ENCODE measurements at places on chromosomes 2 and 18.

GRCh38 chr2:42725657-42726056 lies 38.3 kb downstream of the OXER1 start:
- no peak for DNase-seq

- DNase-seq: no peak
Observed at GRCh38 chr2:128329607-128330006, 10.9 kb upstream of the HS6ST1 start.

GRCh38 chr2:96407041-96407918 lies 71.7 kb downstream of the NCAPH start:
- peak; percentile 55 for DNase-seq

DNA sequence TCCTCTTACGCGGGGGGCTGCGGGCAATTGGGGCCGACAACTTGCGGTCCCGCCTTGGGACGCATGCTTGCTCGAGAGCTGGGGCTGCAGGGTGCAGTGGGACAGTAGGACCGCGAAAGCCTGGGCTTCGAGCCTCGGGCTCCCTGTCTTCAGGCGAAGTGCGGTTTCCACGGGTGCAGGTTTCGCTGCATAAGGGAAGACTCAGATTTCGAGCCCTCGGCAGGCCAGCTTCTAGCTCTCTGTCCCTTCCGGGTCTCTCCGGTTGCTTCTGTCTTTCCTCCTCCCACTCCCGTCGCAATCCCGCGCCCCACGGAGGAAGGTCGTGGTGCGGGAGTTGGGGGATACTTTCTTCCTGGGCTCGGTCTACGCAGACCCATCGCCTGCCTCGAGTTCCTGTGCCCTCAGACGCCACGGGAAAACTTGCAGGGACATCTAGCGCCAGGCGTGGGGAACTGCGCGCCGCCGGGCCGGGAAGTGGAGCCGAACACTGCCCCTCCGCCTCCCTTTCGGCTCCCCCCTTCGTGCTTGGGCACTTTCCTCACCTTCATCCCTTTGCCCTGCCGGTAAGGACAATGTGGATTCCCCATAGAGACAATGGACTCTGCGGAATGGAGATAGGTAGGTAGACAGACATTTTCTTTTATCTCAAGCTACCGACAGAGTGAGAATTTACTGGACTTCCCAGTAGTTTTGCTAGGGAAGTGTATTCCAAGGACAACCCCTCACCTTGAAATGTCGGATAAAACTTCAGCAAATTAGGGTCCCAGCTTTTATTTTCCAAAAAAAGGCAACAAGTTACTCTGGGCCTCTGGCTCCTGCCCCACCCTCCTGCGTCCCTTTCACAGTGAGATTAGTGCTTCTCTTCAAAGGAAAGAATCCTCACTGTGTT lies 4.2 kb upstream of the HOXD13 start:
- DNase-seq: no peak

DNA sequence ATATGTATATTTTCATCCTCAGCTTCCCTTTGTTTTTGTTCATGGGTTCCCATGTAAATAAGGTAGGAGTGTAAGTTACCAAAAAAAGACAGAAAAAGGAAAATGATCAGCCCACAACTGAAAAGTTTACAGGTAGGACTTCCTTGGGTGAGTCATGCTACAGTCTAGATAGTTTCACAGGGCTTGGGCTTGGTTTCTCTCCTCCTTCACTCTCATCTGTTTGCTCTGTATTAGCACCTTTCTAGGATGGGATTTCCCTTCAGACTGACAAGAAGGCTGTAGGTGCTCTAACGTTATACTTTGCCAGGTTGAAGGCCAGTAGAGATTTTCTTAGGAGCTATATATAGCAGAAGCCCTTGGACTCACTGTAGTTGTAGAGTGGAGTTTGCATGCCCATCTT lies 57.9 kb downstream of the FAM171B start:
- no peak for DNase-seq

- no peak for DNase-seq
Observed at GRCh38 chr2:69863298-69863697, 30.5 kb upstream of the SNRNP27 start.

DNA sequence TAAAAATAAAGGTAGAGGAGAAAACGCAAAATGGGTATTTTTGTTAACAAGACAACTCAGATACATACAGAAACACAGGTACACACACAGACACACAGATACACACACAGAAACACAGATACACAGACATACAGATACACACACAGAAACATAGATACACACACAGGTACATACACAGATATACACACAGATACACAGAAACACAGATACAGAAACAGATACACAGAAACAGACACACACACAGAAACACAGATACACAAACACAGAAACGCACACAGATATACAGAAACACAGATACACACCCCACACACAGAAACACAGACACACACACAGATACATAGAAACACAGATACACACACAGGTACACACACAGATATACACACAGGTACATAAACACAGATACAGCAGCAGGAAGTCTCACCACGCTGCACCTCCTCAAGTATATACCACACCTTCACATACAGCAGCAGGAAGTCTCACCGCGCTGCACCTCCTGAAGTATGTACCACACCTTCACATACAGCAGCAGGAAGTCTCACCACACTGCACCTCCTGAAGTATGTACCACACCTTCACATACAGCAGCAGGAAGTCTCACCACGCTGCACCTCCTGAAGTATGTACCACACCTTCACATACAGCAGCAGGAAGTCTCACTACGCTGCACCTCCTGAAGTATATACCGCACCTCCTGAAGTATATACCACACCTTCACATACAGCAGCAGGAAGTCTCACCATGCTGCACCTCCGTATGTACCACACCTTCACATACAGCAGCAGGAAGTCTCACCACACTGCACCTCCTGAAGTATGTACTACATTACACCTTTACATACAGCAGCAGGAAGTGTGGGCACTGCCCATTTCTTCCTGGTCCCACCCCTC lies 250.5 kb downstream of the HDAC4 start:
- DNase-seq: no peak

DNA sequence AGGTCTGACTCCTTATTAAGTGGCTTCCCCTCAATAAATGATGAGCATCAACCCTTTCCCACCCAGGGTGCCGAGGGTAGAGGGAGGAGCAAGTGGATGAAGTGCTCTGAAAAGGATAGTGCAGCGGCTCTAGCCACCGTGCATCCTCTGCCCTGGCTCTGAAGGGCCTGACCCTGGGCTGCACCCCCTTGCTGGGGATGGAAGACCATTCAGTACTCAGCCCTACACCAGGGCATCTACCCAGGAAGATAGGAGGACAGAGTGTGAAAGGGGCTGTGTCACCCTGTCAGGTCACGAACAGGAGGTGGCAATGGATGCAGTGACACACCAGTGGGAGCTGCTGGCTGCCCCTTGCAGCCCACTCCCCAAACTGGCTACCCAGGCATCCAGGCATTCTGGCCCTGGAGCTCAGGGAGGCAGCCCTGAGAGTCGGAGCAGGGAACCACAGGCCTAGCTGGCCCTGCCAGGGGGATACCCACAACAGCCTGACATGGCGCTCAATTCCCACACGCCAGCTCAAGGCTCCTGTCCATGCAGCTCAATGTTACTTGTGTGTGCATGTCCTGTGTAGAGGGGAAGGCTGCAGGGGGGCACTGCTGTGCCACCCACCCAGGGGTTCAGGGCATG lies 7.6 kb downstream of the ACTR1B start:
- no peak for DNase-seq

DNA sequence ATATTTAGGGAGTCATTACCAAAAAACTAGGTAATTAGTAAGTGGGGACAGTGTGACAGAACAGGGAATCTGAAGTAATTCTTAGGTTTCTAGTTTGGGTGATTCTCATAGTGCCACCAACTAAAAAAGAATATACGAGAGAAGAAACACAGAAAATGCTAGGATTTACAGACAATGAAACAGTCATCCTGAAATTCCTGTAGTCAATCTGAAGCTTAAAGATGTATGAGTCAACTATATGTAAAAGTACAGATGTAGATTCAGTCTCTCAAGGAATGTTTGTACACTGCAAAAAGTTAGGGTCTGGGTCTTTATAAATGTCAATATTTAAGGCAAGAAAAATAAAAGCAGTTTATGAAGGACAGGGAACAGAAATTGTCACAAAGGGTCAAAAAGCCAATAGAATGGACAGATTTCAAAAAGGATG lies 107.0 kb downstream of the STRN start:
- DNase-seq: no peak

- no peak for DNase-seq
Observed at GRCh38 chr2:17196380-17196779, 321.9 kb downstream of the RAD51AP2 start.

DNA sequence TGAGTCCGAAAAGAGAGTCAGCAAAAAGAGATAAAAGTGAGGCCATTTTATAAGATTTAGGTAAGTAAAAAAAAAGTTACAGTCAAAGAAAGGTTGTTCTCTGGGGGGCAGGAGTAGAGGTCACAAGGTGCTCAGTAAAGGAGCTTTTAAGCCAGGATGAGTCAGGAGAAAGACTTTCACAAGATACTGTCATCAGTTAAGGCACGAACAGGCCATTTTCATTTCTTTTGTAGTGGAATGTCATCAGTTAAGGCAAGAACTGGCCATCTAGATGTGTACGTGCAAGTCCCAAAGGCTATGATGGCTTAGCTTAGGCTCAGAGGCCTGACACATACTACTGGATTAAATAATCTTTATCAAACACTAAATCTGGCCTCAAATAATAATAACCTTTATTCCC lies 1207.3 kb upstream of the FAM98A start:
- DNase-seq: no peak

DNA sequence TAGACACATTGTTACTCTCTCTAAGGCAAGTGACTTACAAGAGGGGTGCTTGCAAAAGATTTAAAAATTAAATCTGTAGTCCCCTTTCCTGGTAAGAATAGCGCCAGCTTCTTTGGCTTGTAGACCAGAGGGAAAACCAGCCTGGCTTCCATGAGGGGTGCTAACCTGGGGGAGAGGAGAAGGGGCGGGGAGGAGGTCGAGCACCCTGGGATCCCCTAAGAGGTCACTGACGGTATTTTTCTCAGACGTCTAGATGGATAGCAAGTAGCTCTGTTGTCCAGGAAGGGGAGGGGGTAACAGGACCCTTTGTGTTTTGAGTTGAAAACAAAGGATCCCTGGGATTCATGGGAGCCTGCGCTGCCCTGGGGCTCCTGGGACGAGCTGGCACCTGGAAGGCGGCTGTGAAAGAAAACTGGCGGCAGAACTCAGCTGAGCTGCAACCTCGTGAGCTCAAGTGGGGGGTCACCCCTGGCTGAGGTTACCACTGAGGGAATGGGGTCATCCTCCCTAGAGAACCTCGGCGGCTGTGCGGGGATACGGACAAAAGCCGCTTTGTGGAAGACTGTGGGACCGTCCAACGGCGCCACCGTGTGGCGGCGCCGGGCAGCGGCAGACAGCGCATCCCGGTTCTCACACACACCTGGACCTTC lies 37.8 kb upstream of the MRPL19 start:
- no peak for DNase-seq

DNA sequence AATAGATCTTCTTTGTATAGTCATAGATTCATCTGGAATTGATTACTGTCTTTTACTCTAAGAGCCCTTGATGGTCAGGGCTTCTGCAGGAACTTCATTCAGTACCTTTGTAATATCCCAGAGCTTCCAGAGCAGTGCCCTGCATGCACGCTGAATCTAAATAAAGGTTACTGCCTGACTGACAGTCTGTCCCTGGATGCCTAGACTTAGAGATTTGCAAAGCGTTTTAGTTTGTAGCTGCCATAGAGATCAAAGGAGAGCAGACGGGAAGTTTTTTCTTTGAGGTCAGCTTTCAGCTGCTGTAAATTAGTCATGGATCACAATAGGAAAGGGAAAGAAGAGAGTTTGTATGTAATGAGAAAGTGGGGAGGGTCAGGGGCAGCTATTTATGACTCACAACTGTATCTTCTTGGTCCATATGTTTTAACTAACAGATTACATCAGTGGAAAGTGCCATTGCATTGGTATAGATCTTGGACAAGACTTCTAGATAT lies 45.2 kb upstream of the NYAP2 start:
- DNase-seq: no peak

GRCh38 chr2:120771781-120772208 lies 36.1 kb downstream of the GLI2 start:
- no peak for DNase-seq

DNA sequence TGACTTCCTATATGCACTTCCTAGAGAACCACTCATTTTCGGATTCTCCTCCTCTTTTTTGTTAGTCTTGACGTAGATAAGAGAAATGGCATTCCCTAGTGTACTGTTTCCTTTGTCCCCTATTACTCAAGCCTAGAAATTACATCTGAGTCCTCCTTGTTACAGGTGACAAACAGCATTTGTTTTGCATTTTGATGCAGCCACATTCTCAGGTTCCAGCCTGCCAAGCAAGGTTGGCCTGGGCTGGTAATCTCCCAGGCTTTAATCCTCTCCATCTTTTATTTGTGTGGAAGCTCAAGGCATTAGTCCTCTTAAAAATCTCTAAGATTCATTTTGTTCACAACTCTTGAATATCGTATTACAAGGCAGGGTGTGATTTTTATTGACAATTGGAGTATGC lies 318.0 kb upstream of the NRP2 start:
- DNase-seq: no peak

- no peak for DNase-seq
Observed at GRCh38 chr18:23972453-23972852, 42.1 kb upstream of the TTC39C start.

DNA sequence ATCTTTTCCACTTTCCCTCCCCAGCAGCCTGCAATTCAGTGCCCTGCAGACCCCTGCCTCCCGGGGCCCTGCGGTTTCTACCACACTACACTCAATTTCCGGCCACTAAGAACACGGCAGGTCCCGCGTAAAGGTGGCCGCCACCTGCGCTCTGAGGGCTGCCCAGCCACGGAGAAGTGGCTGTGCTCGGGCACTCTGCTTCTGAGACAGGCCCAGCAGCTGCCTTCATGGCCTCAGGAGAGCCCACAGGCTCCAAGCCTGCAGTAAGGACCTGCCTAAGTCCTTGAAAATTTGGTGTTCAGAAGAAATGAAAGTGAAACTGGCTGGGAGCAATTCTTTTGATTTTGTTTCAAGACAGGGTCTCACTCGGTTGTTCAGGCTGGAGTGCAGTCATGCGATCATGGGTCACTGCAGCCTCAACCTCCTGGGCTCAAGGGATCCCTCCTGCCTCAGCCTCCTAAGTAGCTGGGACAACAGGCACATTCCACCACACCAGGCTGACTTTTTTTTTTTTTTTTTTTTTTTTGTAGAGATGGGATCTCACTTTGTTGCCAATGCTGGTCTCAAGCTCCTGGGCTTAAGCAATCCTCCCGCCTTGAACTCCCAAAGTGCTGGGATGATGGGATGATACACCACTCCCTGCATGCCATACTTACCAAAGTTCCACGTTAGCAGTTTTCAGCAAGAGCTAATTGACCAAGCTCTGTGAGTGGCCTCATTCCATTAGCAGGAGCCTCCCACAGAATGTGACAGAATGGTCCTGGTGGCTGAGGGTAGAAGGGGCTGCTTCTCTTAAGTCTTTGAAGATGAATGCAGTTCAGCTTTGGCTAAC lies 14.6 kb upstream of the ALPP start:
- no peak for DNase-seq

GRCh38 chr2:206160125-206160806 lies 571 bp downstream of the EEF1B2 start:
- no peak for DNase-seq

DNA sequence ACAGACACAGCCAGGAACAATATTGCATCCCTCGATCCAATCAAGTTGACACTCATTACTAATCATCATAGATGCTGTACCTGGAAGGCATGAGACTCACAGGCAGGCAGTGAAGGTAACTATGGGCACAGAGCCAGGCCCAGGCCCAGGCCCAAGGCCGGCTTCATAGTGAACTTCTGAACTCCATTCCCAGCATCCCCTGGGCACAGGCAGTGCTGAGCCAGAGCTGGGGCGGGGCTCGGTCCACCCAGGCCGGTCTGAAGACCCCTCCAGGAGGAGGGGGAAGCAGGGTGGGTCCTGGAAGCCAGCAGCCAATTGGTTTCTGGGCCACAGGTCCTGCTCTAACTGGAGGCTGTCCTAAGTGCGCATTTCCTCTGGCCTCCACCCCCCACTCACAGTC lies 37.6 kb downstream of the MLPH start:
- DNase-seq: no peak

Measured in activated CD8-positive, alpha-beta memory T cell treated with anti-CD3 and anti-CD28 coated beads for 1 hour (primary cell).